ENCODE measurements at places on chromosomes 6 and 20. TPM values are rescaled to one million over a fixed set of nuclear protein-coding genes. Genes with fewer than 3 reads are reported as not detected.
A peak's percentile ranks its signal among the peaks of the same experiment; 100 is the strongest.

Gene VSTM2L
- total RNA-seq = 0.33 TPM

Gene CST4
- total RNA-seq = not detected

Gene PCSK2
- total RNA-seq = not detected

Gene LTB
- total RNA-seq = 0.96 TPM

Gene EYA2
- total RNA-seq = 5.4 TPM

Gene NRN1
- 24.6 TPM for total RNA-seq

Gene OLIG3
- not detected for total RNA-seq

Gene PGC
- 3.2 TPM for total RNA-seq

Gene ARG1
- 0.29 TPM for total RNA-seq

Gene FAM217A
- total RNA-seq = not detected

Gene FOXQ1
- total RNA-seq = 1.5 TPM

Gene MCCD1
- not detected for total RNA-seq

Gene HSPA1L
- total RNA-seq = 1.9 TPM

Gene KCNB1
- total RNA-seq = 21.8 TPM

Gene TAF4
- total RNA-seq = 11.1 TPM

Gene TINAG
- not detected for total RNA-seq

DNA sequence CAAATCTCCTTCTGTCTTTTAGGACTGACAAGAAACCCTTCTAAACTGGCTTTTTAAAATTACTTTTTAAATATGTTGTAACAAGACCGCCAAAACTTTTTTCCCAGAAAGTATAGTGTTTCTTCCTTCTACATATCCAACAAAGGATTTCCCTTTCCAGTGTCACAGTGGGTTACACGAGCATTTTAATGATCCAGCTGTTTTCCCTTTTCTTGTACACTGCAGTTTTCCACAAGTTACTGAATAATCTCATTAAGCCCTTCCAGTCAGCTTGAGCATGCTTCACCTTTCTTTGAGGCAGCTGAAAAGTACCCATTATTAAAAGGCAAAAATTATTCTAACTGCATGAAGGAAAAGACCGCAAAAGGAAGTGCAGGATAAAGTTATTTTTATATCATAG, 48.6 kb downstream of the CD24 start:
- no peak overlapping the region for H3K27ac ChIP-seq
- H3K4me1 ChIP-seq = no peaks in the 10 kb centered on the region
- no peak for DNase-seq
- H3K36me3 ChIP-seq = no peaks in the 10 kb centered on the region
- no peak overlapping the region for H3K4me3 ChIP-seq

- no peaks in the 10 kb centered on the region for H3K4me1 ChIP-seq
- no peaks in the 10 kb centered on the region for H3K27me3 ChIP-seq
- H3K4me3 ChIP-seq = no peak overlapping the region
- DNase-seq = peak; percentile 3
- H3K36me3 ChIP-seq = no peaks in the 10 kb centered on the region
Observed at GRCh38 chr6:167786853-167787675, 39.6 kb upstream of the AFDN start.

DNA sequence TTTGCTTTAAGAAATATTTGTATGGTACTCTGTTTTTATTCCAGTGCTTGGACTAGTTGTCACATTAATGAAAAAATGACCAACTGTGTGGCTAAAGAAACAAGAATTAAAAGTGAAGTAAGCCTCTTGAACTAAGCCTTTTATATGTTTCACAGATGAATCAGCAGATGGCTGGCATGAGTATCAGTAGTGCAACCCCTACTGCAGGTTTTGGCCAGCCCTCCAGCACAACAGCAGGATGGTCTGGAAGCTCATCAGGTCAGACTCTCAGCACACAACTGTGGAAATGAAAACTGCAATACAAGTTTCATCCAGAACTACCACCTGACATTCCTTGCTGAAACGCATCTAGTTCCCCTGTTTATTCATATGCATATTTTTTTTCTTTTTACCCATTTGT, 96.8 kb downstream of the B3GAT2 start:
- no peak overlapping the region for H3K27ac ChIP-seq
- DNase-seq = no peak
- H3K36me3 ChIP-seq = no peaks in the 10 kb centered on the region
- no peaks in the 10 kb centered on the region for H3K27me3 ChIP-seq
- H3K4me3 ChIP-seq = no peak overlapping the region

- peaks cover 3% of the 10 kb centered on the region for H3K27me3 ChIP-seq
- no peaks in the 10 kb centered on the region for H3K4me1 ChIP-seq
- H3K27ac ChIP-seq = no peak overlapping the region
- no peak for DNase-seq
- H3K4me3 ChIP-seq = no peak overlapping the region
Observed at GRCh38 chr6:159067334-159067733, 22.5 kb upstream of the TAGAP start.

- no peaks in the 10 kb centered on the region for H3K4me1 ChIP-seq
- H3K4me3 ChIP-seq = no peak overlapping the region
- DNase-seq = no peak
- no peaks in the 10 kb centered on the region for H3K27me3 ChIP-seq
- H3K27ac ChIP-seq = no peak overlapping the region
Observed at GRCh38 chr6:74967821-74968220, 238.0 kb downstream of the COL12A1 start.

DNA sequence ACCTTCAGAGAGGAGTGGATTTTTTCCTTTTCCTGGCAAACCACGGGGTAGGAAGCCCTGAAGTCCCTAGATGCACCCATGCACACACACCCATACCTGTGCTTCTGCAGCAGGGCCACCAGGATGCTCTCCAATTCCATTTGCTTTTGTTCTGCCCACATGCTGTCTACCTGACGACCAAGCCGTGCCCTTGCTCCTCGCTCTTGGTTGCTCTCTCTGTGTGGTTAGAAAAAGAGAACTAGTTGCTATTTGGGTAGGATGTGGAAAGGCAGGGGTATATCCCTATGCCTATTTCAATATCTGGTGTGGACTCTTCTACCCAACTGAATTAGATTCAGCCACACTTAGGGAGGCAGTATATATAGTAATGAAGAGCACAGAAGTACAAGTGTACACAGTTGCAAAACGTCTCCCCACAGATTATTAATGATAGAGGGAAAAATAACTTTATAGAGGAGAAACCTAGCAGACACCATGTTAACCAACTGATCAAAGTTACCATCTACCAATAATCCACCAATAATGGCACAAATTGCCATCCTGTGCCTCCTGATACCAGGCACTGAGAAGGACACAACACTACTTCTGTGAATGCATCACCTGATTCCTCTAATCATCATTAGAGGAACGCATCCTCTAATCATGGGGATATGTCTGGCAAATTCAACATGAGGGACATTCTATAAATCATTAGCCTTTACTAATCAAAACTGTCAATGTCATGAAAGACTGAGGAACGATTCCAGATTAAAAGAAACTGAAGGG, 7.3 kb downstream of the GHRH start:
- no peak for DNase-seq
- no peak overlapping the region for H3K27ac ChIP-seq
- H3K27me3 ChIP-seq = no peaks in the 10 kb centered on the region
- H3K4me1 ChIP-seq = no peaks in the 10 kb centered on the region
- H3K36me3 ChIP-seq = no peaks in the 10 kb centered on the region

DNA sequence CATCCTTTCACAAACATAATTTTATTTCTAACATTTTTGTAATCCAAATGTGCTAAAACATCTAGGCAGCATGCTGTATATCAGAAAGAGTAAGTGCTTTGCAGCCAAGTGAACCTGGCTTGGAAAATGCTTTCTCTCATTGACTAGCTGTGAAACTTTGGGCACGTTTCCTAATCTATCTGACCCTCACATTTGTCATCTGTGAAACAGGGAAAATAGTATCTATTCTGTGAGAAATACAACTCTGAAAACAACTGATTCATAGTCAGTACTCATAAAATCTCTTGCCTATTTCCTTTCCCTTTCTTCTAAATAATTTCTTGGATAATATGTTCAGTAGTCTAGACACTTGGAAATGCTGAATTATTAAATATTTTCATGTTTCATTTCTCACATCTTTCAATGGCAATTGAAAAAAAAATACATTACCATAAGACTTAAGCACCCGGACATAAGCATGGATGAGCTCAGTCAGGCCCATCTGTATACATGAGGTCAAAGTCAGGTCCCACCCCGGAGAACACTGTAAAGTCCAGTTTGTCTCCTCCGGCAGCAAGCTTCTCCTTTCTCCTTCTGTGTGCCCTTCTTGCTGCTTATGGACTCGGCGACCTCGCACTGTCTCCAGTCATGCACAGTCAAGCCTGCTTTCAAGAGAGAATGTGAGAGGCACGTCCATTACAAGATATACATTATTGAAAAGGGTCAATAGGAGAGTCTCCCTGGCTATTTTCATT, 455.0 kb upstream of the SOX4 start:
- H3K27me3 ChIP-seq = no peaks in the 10 kb centered on the region
- DNase-seq = no peak
- H3K36me3 ChIP-seq = no peaks in the 10 kb centered on the region

- no peaks in the 10 kb centered on the region for H3K27me3 ChIP-seq
- no peak overlapping the region for H3K4me3 ChIP-seq
- no peaks in the 10 kb centered on the region for H3K4me1 ChIP-seq
- peak overlapping the region; percentile 48 for H3K27ac ChIP-seq
- no peak for DNase-seq
Observed at GRCh38 chr6:157333956-157334355, 10.6 kb upstream of the TMEM242 start.

GRCh38 chr6:77816766-77817270, 164.0 kb downstream of the MEI4 start:
- no peak overlapping the region for H3K27ac ChIP-seq
- H3K4me1 ChIP-seq = no peaks in the 10 kb centered on the region
- DNase-seq = no peak

DNA sequence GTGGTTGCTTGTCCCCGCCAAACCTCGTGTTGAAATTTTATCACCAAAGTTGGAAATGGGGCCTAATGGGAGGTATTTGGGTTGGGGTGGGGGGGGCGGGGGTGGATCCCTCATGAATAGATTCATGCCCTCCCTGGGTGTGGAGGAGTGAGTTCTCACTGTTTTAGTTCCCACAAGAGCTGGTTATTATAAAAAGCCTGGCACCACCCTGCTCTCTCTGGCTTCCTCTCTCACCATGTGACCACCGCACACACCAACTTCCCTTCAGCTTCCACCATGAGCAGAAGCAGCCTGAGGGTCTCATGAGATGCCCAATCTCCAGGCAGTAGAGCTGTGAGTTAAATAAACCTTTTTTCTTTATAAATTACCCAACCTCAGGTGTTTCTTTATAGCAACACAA, 111.3 kb downstream of the PRDM1 start:
- no peaks in the 10 kb centered on the region for H3K27me3 ChIP-seq
- H3K36me3 ChIP-seq = no peaks in the 10 kb centered on the region
- H3K4me1 ChIP-seq = no peaks in the 10 kb centered on the region
- no peak overlapping the region for H3K4me3 ChIP-seq
- H3K27ac ChIP-seq = no peak overlapping the region
- DNase-seq = no peak

GRCh38 chr6:90003069-90003795, 109.0 kb downstream of the GJA10 start:
- DNase-seq = no peak
- no peaks in the 10 kb centered on the region for H3K36me3 ChIP-seq
- no peak overlapping the region for H3K4me3 ChIP-seq
- H3K27ac ChIP-seq = peak overlapping the region; percentile 90

GRCh38 chr6:161347988-161348627, 74.2 kb upstream of the AGPAT4 start:
- no peaks in the 10 kb centered on the region for H3K27me3 ChIP-seq
- H3K36me3 ChIP-seq = no peaks in the 10 kb centered on the region
- no peak overlapping the region for H3K27ac ChIP-seq
- no peaks in the 10 kb centered on the region for H3K4me1 ChIP-seq
- DNase-seq = no peak
- H3K4me3 ChIP-seq = no peak overlapping the region

DNA sequence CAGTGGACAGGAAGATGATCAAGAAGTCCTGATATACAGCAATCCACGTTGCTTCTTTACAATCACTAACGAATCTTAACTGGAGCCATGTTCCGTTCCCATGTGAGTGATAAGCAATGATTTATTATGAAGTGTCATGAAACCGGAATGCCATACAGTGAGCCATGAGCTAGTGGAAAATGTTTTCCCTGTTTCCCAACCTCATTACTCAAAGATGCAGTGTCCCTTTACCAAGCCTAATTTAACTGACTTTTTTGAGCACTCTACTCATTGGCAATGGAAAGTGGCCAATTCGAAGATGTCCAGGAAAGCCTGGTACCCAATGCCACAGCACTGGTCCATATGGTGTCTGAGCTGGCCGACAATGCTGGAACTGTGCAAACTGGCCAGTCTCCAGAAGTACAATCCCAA, 148.3 kb downstream of the ZNF217 start:
- no peaks in the 10 kb centered on the region for H3K4me1 ChIP-seq
- H3K27ac ChIP-seq = no peak overlapping the region
- H3K27me3 ChIP-seq = no peaks in the 10 kb centered on the region
- no peak for DNase-seq

DNA sequence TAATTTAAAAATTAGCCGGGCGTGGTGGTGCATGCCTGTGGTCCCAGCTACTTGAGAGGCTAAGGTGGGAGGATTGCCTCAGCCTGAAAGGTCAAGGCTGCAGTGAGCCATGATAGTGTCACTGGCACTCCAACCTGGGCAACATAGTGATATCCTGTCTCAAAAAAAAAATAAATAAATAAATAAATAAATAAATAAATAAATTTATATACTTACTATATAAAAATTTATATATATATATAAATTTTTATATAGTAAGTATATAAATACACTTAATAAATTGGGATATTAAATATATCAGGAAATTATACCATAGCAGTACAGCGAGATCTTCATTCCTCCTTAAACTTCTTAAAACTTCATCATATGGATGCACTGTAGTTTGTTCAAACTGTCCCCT, 23.0 kb upstream of the IPCEF1 start:
- H3K27me3 ChIP-seq = no peaks in the 10 kb centered on the region
- no peak for DNase-seq
- H3K4me3 ChIP-seq = no peak overlapping the region
- H3K4me1 ChIP-seq = no peaks in the 10 kb centered on the region

- H3K4me1 ChIP-seq = peaks cover 18% of the 10 kb centered on the region
- H3K4me3 ChIP-seq = peak overlapping the region; percentile 48
- H3K27ac ChIP-seq = peak overlapping the region; percentile 90
- DNase-seq = no peak
Observed at GRCh38 chr20:53001498-53002301, 29.5 kb downstream of the TSHZ2 start.

DNA sequence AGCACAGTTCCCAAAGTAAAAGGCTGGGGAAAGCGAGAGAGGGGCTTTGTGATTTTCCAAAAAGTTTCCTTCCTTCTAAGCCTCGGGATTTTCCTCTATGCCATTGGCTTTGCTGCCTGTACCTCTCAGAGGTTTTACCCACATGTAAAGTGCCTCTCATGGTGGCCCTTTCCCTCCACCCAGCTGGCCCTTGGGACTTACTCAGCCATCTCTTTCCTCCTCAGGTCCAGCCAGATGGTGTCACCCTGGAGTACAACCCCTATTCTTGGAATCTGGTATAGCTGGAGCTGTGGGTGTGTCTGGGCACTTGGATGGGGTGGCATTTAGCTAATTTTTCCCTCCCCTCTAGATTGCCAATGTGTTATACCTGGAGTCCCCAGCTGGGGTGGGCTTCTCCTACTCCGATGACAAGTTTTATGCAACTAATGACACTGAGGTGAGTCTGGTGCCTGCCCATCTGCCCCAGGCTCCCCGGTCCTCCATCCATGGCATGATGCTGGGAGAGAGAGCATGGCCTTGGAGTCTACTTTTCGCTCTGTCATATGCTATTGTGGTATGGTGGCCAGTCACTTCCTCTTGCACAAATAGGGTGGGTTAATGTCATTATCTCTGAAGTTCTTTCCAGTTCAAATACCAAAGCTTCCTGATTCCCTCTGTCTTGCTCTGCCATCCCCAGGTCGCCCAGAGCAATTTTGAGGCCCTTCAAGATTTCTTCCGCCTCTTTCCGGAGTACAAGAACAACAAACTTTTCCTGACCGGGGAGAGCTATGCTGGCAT, 1.1 kb downstream of the CTSA start:
- H3K4me3 ChIP-seq = peak overlapping the region; percentile 81
- peak overlapping the region; percentile 93 for H3K27ac ChIP-seq
- H3K4me1 ChIP-seq = peaks cover 4% of the 10 kb centered on the region
- no peaks in the 10 kb centered on the region for H3K36me3 ChIP-seq
